ENCODE measurements at places on chromosomes 2 and 18. TPM values are rescaled to one million over a fixed set of nuclear protein-coding genes. Genes with fewer than 3 reads are reported as not detected.

- no peak for DNase-seq
Observed at GRCh38 chr2:226692521-226693126, 107.0 kb downstream of the IRS1 start.

DNA sequence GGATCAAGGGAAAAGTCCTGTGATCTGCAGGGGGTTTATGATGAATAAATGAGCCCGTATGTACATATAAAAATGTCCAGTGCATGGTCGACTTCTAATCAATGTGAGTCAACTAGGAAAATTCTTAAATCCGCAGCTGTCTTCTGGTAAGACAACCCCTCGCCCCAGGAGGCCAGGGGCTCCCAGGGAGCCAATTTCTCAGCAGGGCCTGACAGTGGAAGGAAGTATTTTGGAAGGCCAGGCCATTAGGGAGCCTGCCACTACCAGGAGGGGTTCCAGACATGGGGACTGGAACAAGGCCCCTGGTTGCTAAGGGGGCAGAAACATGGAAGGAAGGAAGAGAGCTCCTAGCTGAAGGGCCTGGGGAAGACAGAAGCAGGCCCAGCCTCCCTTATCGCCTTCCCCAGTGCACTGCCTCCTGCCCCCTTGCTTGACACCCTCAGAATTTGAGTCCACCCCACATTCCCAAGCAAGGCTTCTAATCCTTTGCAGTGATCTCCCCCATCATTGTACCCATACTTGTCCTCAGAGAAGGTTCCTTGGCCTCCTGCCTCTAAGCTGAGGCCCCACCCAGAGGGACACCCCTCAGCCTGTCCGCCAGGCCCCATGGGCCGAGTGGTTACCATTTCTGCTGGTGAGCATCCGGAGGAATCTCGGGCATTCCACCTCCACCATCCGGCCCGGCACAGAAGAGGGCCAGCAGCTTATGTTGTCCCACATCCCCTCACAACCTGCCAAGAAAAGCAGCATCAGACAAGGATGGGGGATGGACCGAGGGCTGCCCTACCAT, 45.9 kb downstream of the SCTR start:
- DNase-seq, result no peak

DNA sequence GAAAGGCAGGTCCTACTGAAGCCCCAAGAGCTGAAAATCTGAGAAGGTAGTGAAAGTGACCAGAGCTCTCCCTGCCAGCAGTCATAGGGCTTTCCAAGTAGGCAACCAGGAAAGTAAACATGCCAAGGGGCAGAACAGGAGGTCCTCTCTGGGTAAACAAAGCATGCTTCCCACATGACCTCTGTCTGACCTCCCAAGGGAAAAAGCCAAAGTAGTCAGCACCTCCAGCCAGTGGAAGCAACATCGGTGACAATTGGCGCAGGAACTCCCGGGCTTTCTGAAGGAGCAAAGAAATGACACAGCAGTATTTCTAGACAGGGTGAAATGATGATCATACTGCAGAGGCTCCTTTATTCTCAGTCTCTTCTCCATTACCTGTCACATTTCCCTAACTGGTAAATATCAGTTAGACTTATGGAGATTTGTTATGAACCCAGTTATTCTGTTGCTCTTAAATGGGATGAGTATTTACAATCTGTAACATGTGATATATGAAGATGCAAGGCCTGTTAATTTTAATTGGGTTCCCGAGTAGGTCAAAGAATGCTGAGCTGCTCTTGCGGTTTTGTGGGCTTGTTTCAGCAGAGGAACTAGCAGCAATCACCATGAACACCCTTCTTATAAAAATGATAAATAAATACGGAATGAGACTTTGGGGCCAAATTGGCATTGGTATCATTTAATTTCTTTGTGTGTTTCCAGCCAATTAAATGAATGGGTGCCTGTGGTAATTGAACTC, 321.0 kb downstream of the RND3 start:
- DNase-seq, result no peak

- no peak for DNase-seq
Observed at GRCh38 chr2:142867136-142867535, 10.3 kb upstream of the KYNU start.

IL36A gene
- not detected for total RNA-seq

DNA sequence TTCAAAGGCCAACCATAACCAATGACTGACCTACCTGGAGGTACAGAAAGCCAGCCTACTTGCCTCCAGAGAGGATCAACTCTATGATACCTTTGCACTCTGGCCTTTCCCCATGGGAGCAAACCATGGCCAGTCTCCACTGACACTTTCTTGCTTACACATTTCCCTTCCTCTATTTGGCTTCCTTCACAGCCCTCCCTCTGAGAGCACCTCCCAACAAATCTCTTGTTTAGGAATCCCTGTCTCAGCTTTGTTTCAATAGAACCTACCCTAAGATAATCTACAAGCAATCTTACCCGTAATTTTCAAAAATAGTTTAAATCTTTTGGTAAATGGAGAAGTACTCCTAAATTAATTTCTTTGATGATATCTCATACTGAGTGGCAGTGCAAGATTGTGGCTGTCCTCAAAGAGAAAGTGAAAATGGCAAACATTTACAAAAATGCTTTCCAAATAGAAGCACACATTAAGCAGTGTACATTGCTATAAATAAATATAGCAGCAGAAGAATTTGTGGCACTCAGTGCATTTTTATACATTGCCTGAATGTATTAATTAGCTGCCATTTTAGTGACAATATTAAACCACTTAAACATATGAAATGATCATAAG, 140.6 kb downstream of the CCDC148 start:
- no peak for DNase-seq

DNA sequence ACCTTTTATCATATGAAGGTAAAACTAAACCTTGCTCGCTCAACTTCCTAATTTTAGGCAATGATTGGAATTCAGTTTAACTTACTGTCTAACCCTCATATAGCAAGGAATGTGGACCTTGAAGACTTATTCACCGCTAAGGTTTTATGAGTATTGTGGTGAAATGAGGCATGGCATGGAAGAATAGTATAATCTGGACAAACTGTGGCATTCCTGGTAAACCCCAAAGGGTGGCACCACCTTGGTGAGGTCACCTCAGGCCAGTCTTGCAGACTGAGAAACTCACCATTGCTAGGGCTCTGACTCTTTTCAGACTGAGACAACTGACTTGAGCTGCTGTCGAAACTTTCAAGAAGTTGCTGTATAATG, 51.1 kb upstream of the EHBP1 start:
- DNase-seq, result no peak

RAX gene
- not detected for total RNA-seq

GRCh38 chr2:159030674-159031380, 62.4 kb downstream of the TANC1 start:
- DNase-seq, result no peak

DNA sequence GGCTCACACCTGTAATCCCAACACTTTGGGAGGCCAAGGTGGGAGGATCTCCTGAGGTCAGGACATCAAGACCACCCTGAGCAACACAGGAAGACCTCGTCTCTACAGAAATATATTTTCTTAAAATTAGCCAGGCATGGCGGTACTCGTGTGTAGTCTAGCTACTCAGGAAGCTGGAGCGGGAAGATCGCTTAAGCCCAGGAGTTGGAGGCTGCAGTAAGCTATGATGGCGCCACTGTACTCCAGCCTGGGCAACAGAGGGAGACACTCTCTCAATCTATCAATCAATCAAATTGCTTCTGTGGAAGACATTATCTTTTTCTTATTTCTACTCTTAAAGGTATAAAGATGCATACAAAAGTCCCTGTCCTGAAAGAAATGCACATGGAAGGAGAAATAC, 11.3 kb downstream of the FEZ2 start:
- DNase-seq, result no peak

SLC9A4 gene
- 2.9 TPM for total RNA-seq

DNA sequence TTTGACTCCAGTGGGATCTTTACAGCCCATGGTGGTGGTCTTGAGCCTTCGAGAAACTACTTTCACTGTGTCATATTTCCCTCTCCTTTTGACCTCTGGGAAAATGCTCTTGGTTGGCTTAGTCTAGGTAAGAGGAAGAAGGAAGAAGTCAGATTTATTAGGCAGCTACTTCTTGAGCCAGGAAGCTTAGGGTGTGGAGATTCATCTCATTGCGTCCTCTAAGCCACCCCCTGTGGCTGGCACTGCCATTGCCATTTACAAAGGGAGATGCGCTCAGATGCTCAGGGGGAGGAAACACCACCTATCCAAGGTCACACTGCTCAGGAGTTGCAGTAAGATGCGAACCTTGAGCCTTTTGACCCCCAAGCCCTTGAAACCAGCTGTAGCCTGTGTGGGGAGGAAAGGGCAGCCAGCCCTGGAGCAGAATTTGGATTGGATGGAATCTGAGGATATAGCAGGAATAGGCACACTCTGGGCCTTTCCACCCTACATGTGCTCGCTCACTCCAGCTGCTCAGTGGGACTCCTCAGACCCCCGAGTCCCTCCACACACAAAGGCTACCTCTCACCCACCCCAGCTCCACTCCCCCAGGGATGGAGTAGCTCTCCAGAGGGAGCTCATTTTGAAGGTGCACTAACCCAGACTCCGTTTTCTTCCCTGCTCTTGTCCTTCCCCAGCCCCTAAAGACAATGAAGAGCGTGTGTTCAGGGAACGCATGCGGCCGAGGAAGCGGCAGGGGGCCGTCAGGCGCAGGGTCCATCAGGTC, 321.3 kb upstream of the EPAS1 start:
- no peak for DNase-seq

GRCh38 chr2:97673915-97674283, 4.4 kb downstream of the C2orf92 start:
- no peak for DNase-seq

CFAP65 gene
- total RNA-seq, result not detected

DNA sequence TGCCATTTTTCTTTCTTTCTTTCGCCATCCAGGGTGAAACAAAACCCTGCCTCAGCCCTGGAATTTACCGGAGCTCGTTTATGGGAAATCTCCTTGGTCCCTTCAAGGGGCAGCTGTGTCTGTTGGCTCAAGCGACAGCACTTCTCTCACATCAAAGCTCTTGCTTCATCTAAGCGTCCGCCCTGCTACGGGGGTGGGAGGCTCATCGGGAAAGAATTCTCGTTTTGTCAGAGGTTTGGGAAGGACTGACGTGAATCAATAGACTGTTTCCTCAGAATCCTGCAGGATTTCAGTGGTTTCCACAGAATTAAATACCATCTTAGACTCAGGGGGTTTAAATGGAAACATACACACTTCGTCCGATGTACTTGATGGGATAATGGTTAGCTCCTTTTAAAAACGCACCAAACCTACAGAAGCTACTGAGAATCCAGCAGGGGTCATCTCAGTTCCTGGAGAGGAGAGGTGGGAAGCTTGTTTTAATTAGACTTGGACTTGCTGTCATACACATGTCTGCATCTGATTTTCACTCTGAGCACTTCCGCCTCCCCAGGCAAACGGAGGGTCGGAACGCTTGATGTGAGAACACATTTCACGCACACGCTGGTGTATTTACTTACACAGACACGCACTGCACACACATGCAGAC, 91.6 kb downstream of the ASB1 start:
- no peak for DNase-seq

DNA sequence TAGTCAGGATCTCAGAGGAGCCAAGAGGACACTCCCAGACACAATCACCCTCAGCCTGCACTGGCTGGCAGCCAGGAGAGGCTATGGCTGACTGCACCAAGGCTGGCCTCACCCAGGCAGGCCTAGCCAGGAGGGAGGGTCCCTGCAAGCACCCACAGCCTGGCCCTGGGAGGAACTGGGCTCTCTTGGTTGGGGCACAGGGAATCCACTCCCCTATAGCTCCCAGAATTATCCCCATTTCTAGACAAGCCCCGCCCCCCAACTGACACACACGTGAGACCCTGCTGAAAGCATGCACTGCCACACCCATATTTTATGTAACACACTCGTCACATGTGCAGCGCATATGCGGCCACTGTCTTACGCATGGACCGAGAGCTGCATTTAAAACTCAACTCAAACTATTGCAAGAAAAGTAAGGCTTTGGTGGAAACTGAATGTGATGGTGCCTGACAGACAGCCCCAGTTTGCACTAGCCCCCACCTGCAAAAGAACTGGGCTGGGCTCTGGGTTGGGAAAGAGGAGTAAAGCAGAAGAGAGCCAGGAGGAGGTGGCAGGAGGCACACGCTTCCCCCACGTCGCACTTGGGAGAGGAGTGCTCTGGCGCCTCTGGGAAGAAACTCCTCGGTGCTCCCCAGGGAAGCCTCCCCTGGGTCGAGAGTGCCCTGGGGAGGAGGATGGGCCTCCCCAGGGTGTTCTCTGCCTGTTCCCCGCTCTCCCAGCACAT, 28.9 kb upstream of the ARHGEF4 start:
- DNase-seq, result no peak

- DNase-seq, result no peak
Observed at GRCh38 chr2:127508631-127509034, 17.7 kb downstream of the IWS1 start.

DNA sequence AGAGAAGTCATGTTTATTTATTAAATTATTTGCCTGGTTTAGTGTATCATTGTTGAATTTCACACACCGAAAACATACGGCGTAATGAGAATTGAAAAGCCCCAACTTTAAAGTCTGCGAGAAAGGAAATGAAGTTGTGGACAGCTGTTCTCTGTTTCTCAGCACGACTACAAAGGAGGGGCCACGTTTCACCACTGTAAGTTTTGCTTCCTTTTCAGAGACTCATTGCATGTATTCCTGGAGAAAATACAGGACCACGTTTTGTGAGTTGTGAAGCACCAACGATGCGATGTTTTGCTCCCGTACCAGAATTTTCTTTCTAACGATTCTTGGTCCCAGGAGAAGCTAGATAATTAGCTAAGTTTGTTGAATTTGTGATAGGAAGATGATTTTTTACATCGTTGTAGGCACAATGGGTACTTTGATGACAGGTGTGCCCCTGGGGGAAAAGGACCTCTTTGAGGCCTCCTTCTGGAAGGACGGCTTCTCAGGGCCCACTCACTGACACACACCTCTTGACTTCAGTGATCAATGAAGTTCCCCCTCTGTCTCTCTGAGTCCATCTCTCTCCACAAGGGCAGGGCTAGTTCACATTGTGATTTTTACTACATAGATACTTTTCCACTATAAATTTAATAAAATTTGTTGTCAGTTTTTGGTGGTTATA, 23.7 kb upstream of the ACKR3 start:
- DNase-seq, result no peak

ASAP2 gene
- total RNA-seq, result 34.8 TPM

DYSF gene
- total RNA-seq, result 19.0 TPM

- DNase-seq, result no peak
Observed at GRCh38 chr2:222572751-222573174, 83.1 kb downstream of the FARSB start.

ELOA2 gene
- total RNA-seq, result not detected

GRCh38 chr2:23824777-23825212, 102.1 kb downstream of the ATAD2B start:
- DNase-seq, result peak; percentile 32

NIF3L1 gene
- 31.6 TPM for total RNA-seq

ALPP gene
- total RNA-seq, result not detected

DNA sequence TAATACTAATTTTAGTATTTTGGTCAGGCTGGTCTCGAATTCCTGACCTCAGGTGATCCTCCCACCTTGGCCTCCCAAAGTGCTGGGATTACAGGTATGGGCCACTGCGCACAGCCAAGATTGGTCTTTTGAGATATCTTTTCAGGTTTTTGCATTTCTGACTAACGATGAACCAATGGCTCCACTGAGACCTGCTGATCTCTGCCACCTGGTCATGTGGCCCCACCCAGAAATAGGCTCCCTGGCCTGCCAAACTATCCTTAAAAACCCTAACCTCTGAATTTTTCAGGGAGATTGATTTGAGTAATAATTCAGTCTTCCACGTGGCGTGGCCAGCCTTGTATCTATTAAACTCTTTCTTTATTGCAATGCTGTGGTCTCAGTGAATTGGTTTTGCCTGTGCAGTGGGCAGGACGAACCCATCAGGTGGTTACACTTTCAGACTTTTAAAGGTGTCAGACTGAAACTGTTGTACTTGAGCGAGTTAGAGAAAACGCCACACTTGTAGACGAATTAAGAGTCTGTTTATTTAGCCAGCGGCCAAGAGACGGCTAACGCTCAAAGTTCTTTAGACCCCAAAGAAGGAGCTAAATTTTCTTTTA, 85.8 kb upstream of the MSH6 start:
- no peak for DNase-seq

DSG1 gene
- 0.21 TPM for total RNA-seq

All from urinary bladder (tissue), 4 donors.